ENCODE measurements at places on chromosomes 7 and 10. TPM values are rescaled to one million over a fixed set of nuclear protein-coding genes. Genes with fewer than 3 reads are reported as not detected.

DYDC2 gene
- not detected for polyA plus RNA-seq

UNCX gene
- polyA plus RNA-seq: not detected

ALOX5 gene
- 5.6 TPM for polyA plus RNA-seq

SFMBT2 gene
- polyA plus RNA-seq: 3.3 TPM

AOAH gene
- 1.1 TPM for polyA plus RNA-seq

CTAGE8 gene
- polyA plus RNA-seq: 0.23 TPM

GATA3 gene
- 1.4 TPM for polyA plus RNA-seq

ENTPD1 gene
- 5.3 TPM for polyA plus RNA-seq

STK31 gene
- polyA plus RNA-seq: 0.09 TPM

SMO gene
- 4.9 TPM for polyA plus RNA-seq

ANKRD16 gene
- 2.6 TPM for polyA plus RNA-seq

CAV1 gene
- polyA plus RNA-seq: 269 TPM

TEX47 gene
- polyA plus RNA-seq: not detected

GBX1 gene
- polyA plus RNA-seq: 0.14 TPM

SLIT1 gene
- 0.16 TPM for polyA plus RNA-seq

MUC12 gene
- 0.63 TPM for polyA plus RNA-seq

NPC1L1 gene
- polyA plus RNA-seq: 0.05 TPM

COL17A1 gene
- polyA plus RNA-seq: 0.07 TPM

SPDYE2B gene
- polyA plus RNA-seq: not detected

C10orf53 gene
- polyA plus RNA-seq: not detected

VWDE gene
- polyA plus RNA-seq: 6.1 TPM

SP8 gene
- not detected for polyA plus RNA-seq

HOXA11 gene
- not detected for polyA plus RNA-seq

CADPS2 gene
- polyA plus RNA-seq: 11.5 TPM

CCDC172 gene
- not detected for polyA plus RNA-seq

OR9A2 gene
- not detected for polyA plus RNA-seq

POLD2 gene
- 86.6 TPM for polyA plus RNA-seq

DNAJB6 gene
- polyA plus RNA-seq: 154 TPM

TMEM178B gene
- polyA plus RNA-seq: 13.3 TPM
